ENCODE measurements at places on chromosomes 5 and 9. TPM values are rescaled to one million over a fixed set of nuclear protein-coding genes. Genes with fewer than 3 reads are reported as not detected.

C5 gene
- total RNA-seq, result 1.6 TPM

KIF4B gene
- 0.44 TPM for total RNA-seq

SLC36A3 gene
- total RNA-seq, result not detected

PIP5KL1 gene
- total RNA-seq, result 2.9 TPM

PCDHGA6 gene
- total RNA-seq, result 2.9 TPM

PIK3R1 gene
- 27.5 TPM for total RNA-seq

INVS gene
- total RNA-seq, result 20.3 TPM

ITK gene
- not detected for total RNA-seq

OR1Q1 gene
- total RNA-seq, result not detected

DNA sequence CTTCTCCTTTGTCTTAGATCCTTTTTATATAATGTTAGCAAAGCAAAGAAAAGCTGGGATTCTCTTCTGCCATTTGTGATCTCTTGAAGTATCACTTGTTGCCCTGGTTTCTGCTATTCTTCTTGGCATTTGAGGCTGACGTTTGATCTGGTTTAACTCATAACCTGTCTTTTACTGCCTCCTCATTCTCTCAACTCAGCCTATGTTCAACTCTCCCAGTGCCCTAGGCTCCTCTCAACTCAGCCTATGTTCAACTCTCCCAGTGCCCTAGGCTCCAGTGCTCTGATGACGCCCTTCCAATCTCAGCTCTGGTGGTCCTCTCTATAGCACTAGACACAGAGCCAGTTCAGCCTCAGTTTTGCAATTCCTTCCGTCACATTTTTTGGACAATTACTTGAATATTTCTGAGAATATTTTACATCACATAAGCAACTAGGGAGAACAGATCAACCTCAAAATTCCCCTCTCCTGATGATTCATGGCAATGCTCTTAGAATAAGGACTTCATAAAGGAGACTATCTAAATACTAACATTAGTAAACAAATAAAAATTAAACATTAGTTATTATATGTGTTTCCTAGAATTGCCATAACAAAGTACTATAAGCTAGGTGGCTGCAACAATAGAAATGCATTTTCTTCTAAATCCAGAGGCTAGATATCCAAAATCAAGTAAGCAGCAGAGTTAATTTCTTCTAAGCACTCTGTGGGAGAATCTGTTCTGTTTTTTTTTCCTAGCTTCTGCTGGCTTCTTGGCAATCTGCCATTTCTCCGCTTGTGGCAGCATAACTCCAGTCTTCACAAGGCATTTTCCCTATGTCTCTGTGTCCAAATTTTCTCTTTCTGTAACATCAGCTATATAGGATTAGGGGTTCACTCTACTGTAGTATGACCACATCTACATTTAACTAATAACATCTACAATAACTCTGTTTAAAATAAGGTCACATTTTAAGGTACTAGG is 662.1 kb upstream of the FTMT start:
- peak; percentile 75 for DNase-seq

DNA sequence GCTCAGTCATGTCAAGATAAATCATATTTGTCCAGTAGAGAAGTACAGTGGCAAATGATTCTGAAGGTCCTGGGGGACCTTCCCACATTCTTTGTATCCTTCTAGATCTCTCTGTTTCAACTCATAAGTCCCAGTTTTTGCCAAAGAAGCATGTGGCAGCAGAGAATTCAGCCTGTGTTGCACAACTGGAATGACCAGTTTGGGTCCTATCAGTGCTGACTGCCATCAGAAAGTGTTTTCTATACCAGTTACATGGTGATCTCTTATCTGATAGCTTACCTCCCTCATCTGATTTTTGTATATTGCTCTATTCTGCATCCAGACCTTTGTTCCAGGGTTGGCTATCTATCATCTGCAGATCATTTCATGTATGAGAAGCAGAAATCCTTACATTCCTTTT is 21.7 kb downstream of the GM2A start:
- DNase-seq, result no peak

DNA sequence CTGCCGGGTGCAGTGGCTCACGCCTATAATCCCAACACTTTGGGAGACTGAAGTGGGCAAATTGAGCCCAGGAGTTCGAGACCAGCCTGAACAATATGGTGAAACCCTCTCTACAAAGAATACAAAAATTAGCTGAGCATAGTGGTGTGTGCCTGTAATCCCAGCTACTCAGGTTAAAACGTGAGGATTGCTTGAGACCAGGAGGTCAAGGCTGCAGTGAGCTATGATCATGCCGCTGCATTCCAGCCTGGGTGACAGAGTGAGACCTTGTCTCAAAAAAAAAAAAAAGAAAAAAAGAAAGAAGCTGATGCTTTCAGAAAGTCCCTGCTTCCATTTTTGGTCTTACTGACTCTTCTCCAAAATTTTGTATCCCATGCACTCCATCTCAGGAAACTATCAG is 31.3 kb downstream of the SNAPC3 start:
- no peak for DNase-seq

GRCh38 chr9:109383356-109383755 is 62.5 kb upstream of the EPB41L4B start:
- no peak for DNase-seq

- DNase-seq, result no peak
Observed at GRCh38 chr5:107286447-107287098, 384.2 kb downstream of the EFNA5 start.

GRCh38 chr5:37735649-37736347 is 104.0 kb downstream of the GDNF start:
- DNase-seq, result no peak

- no peak for DNase-seq
Observed at GRCh38 chr9:95727947-95728520, 147.5 kb upstream of the ERCC6L2 start.

GRCh38 chr9:88593537-88594185 is 58.7 kb downstream of the NXNL2 start:
- DNase-seq, result peak; percentile 39

- no peak for DNase-seq
Observed at GRCh38 chr5:167587772-167588437, 703.5 kb upstream of the WWC1 start.

DNA sequence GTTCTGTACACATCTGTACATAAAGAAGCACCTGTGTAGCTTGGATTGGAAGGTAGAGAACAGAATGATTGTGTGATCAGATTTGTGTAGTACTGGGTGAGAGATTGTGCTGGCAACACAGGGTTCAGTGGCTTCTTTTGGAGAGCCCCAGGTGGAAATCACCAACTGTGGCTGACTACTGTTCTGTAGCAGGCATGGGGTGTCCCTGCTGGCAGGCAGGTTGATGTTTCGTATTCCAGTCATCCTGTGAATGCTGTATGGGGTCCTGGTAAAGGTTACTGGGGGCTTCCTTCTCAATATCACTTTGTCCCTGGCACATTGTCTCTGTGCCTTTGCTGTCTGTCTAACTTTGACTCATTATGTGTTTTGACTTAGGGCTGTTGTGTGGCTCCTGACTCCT is 5.3 kb downstream of the ASPN start:
- DNase-seq, result no peak

- DNase-seq, result no peak
Observed at GRCh38 chr5:14614490-14614889, 32.9 kb downstream of the OTULINL start.

- no peak for DNase-seq
Observed at GRCh38 chr9:108217431-108218349, 638.1 kb downstream of the ACTL7B start.

GRCh38 chr9:135908093-135908753 is 877 bp upstream of the CAMSAP1 start:
- DNase-seq, result peak; percentile 21

DNA sequence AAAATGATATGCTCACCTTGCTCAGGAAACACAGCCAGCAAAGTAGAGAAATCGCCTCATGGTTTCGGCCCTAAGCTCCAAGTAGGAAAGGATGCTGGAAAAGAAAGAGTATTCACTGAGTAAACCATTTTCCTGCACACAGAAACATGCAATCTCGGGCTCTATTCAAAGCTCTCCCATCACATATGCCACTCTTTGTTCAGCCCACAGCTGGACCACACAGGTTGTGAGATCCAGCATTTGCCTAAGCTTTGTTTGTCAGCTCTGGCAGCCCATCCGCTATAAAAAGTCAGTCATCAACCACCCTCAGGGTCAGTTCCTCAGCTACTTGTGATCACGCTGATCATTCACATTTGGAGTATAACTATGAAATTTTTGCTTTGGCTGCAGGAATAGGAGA is 96.5 kb upstream of the SMARCA2 start:
- DNase-seq, result no peak

- no peak for DNase-seq
Observed at GRCh38 chr5:180804129-180804618, 1.6 kb upstream of the MGAT1 start.
